ENCODE measurements at places on chromosomes 4 and X.

GRCh38 chr4:168993714-168994510, 16.1 kb downstream of the CBR4 start:
- H3K4me1 ChIP-seq, result no peaks in the 10 kb centered on the region
- DNase-seq, result no peak
- no peak overlapping the region for H3K4me3 ChIP-seq
- no peak overlapping the region for H3K27ac ChIP-seq
- H3K27me3 ChIP-seq, result no peaks in the 10 kb centered on the region

GRCh38 chrX:134685668-134686067, 27.4 kb upstream of the PLAC1 start:
- no peak overlapping the region for H3K27ac ChIP-seq
- DNase-seq, result no peak
- no peak overlapping the region for H3K4me3 ChIP-seq
- peaks cover 2% of the 10 kb centered on the region for H3K27me3 ChIP-seq
- H3K4me1 ChIP-seq, result no peaks in the 10 kb centered on the region

DNA sequence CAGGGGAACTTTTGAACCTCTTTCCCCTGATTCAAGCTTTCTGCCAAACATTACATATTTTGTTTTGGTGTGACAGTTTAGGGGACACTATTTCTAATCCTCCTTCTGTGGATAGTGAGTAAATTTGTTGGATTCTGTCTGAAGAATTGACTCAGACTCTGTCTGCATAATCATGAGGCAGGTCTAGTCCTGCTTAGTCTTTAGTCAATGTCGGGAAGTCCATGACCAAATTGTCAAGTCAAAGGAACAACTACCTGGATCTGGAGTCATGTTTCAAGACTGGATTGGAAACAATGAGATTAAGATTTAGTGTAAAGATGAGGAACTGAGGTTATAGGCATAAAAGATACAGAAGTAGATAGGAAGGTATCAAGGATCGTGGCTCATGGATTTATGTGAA, 100.9 kb downstream of the MAGEB17 start:
- H3K36me3 ChIP-seq, result no peaks in the 10 kb centered on the region
- no peak overlapping the region for H3K4me3 ChIP-seq
- H3K27ac ChIP-seq, result no peak overlapping the region
- DNase-seq, result no peak
- H3K27me3 ChIP-seq, result no peaks in the 10 kb centered on the region

DNA sequence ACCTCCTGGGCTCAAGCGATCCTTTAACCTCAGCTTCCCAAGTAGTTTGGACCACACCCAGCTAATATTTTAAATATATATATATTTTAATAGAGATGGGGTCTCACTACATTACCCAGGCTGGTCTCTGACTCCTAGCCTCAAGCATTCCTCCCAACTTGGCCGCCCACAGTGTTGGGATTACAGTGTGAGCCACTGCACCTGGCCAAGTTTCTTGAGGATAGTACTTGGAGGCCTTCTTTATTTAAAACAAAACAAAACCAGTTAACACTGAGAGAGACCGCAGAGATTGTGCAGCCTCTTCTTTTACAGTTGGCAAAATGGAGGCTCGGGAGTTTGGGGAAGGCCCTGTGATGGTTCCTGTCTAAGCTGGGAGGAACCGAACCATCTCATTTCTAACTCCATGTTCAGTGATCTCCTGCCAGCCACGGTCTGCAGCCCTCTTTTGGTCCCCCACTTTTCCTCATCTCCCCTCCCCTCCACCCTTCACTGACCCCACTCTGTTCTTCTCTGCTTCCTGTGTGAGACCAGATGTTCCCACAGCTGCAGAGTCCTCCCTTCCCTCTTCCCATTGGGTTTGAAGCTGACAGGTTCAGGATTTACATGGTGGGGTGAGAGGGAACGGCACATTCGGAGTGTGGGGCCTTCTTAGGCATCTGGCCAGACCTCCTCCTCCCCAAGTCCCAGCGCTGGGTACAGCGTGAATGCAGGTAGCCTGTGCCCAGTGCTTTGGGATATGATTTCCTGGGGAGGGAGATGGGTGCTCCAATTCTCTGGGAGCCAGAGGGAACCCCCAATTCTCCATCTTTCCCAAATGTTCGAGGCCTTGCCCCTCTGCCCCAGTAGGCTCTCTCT, 1.4 kb upstream of the SORCS2 start:
- no peak overlapping the region for H3K4me3 ChIP-seq
- no peak for DNase-seq
- H3K27ac ChIP-seq, result peak overlapping the region; percentile 13
- H3K4me1 ChIP-seq, result peaks cover 2% of the 10 kb centered on the region

DNA sequence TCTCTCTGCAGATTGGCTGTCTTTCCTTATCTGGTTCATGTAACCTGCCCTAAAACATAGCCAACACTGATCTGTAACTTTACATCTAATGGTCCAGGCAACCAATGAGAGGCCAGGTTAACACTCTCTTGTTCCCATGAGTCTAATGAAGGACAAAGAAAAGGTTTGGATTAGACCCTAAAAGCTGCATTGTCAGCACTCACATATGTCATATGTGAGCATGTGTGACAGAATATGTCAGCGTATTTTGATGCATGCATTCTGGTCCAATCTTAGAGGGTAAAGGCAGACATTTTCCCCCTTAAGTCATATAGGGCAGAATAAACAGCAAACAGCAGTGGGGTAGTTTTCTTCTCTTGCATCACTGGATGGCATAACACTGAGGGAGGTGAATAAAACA, 3.7 kb downstream of the NDST3 start:
- H3K4me3 ChIP-seq, result no peak overlapping the region
- no peak for DNase-seq
- peaks cover 21% of the 10 kb centered on the region for H3K27me3 ChIP-seq
- H3K4me1 ChIP-seq, result peaks cover 4% of the 10 kb centered on the region

- H3K36me3 ChIP-seq, result no peaks in the 10 kb centered on the region
- DNase-seq, result peak; percentile 24
- H3K4me3 ChIP-seq, result peak overlapping the region; percentile 49
- H3K27me3 ChIP-seq, result no peaks in the 10 kb centered on the region
Observed at GRCh38 chrX:152923599-152923998, 25.7 kb downstream of the ZNF185 start.

- H3K4me3 ChIP-seq, result no peak overlapping the region
- H3K4me1 ChIP-seq, result no peaks in the 10 kb centered on the region
- H3K27me3 ChIP-seq, result peaks cover 16% of the 10 kb centered on the region
- H3K36me3 ChIP-seq, result peaks cover 6% of the 10 kb centered on the region
- no peak for DNase-seq
Observed at GRCh38 chr4:141375855-141376254, 155.2 kb downstream of the ZNF330 start.

DNA sequence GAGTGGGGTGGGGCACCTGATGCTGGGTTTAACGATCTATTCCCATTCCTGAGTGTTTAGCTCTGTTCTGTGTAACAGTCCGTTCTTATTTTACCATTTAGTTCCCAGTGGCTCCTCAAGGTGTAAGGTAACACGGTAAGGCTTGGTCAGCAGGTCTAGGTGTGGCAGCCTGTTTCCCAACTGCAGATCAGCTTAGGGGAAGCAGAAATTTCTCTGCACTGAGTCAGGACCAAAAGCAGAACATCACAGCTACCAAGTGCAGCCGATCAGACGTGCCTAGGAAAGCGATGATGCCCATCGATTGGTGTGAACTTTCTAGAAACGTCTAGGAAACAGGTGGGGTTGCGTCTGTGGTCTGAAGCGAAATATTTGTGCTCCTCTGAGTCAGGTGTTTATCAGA, 240.1 kb downstream of the STIM2 start:
- H3K4me1 ChIP-seq, result no peaks in the 10 kb centered on the region
- DNase-seq, result no peak
- H3K36me3 ChIP-seq, result no peaks in the 10 kb centered on the region
- H3K4me3 ChIP-seq, result no peak overlapping the region

- no peaks in the 10 kb centered on the region for H3K27me3 ChIP-seq
- H3K4me1 ChIP-seq, result no peaks in the 10 kb centered on the region
- H3K36me3 ChIP-seq, result no peaks in the 10 kb centered on the region
- no peak overlapping the region for H3K27ac ChIP-seq
Observed at GRCh38 chr4:156764846-156765245, 206.8 kb downstream of the PDGFC start.

DNA sequence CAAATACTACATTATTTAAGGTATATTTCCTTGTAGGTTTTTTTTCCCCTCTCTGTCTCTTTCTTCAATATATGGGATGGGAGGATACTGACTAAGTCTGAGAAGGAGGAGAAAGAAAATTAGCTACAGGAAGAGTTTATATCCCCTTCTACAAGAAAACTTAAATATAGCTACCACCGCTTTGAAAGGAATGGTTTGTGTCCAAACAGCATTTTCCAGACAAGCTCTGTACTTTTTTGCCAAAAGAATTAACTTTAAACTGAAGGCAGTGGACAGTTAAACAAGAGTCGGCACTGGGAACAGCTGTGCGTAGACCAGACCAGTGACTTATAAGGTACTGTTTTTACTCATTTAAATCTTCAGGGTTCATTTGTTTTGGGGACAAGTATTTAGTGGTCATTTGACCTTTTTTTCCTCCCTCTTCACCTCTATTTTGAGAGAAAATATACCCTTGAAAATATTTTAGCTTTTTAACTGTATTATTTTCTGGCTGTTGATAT, 303.7 kb downstream of the ARHGAP24 start:
- H3K4me1 ChIP-seq, result no peaks in the 10 kb centered on the region
- no peak overlapping the region for H3K4me3 ChIP-seq
- H3K27ac ChIP-seq, result no peak overlapping the region
- H3K27me3 ChIP-seq, result no peaks in the 10 kb centered on the region
- no peak for DNase-seq

DNA sequence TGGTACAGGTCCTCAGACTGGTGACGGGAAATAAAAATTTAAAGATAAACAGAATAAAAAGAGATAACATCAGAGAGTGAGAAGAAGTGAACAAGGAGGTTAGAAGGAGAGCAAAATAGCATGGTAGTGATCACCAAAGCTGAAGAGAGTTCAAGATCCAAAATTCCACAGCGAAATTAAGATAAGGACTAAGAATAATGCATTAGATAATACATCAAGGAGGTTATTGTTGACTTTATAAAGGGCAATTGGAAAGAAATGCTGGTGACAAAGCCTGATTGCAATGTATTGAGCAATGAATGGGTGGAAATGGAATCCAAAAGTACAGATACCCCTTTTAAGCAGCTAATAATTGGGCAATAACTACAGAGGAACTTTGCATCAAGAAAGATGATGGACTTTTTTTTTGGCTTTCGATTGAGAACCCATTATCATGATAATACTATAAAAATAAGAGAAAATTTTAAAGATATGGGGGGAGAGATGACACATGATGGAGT, 101.6 kb upstream of the MAP9 start:
- H3K4me3 ChIP-seq, result no peak overlapping the region
- no peak overlapping the region for H3K27ac ChIP-seq

GRCh38 chrX:1584237-1585011, 7.0 kb upstream of the AKAP17A start:
- no peak for DNase-seq
- no peaks in the 10 kb centered on the region for H3K36me3 ChIP-seq
- no peak overlapping the region for H3K4me3 ChIP-seq
- H3K4me1 ChIP-seq, result peaks cover 25% of the 10 kb centered on the region
- H3K27me3 ChIP-seq, result no peaks in the 10 kb centered on the region

- no peak for DNase-seq
- peaks cover 16% of the 10 kb centered on the region for H3K27me3 ChIP-seq
- H3K4me3 ChIP-seq, result no peak overlapping the region
Observed at GRCh38 chr4:46986922-46987638, 6.3 kb downstream of the GABRA4 start.

DNA sequence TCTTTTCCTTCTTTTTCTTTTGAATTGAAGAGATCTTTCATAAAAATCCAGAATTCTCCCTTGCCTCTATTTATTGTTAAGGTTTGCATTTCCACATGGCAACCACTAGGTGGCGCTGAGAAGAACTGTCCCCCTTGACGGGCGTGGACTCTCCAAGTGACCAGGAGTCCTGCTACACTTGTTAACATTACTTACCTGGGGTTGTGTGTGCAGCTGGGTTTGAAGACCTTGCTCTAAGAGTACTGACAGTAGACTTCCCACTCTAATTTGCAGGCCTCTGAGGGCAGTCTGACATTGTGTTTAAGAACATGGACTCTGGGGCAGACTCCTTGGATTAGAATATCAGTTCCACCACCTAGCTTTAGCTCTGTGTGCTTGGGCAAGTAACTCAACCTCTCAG, 52.8 kb downstream of the GPRIN3 start:
- no peak overlapping the region for H3K4me3 ChIP-seq
- H3K27ac ChIP-seq, result peak overlapping the region; percentile 82
- H3K4me1 ChIP-seq, result peaks cover 75% of the 10 kb centered on the region
- peak; percentile 66 for DNase-seq
- no peaks in the 10 kb centered on the region for H3K36me3 ChIP-seq

GRCh38 chrX:153554519-153555167, 37.2 kb downstream of the ATP2B3 start:
- H3K27me3 ChIP-seq, result no peaks in the 10 kb centered on the region
- H3K27ac ChIP-seq, result no peak overlapping the region
- DNase-seq, result peak; percentile 39
- H3K36me3 ChIP-seq, result no peaks in the 10 kb centered on the region
- no peak overlapping the region for H3K4me3 ChIP-seq
- H3K4me1 ChIP-seq, result no peaks in the 10 kb centered on the region

DNA sequence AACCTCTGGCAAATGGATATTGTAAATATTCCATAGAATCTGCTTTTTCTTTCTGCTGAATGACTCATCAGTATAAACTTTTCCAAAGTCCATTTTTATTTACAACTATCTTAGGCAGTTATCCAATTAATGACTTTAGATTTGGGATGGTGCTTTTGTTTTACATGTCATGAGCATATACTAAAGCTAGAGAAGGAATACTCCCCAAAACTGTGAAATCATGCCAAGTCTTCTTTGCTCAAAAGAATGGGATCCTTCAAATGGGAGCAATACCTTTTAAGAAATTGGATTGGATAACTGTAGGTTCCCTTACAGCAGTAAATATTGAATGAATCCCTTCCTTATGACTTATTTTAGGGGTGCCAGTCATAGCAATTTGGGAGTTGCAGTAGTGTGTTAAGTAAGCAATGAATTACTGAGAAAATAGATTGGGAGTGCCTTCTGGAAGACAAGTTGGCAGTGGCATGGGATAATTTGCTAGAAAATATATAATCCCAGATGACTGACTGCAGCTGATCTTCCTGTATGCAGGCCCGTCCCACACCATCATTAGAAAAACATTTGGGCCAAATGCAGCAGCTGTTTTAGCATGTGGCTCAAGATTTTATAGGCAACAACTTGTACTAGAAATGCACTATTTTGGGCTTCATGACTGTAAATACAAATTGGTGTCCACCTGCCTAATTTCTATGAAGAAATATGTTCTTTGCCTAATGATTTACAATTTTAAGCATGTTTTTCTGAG, 2.8 kb downstream of the TMPRSS11D start:
- DNase-seq, result no peak
- H3K27ac ChIP-seq, result no peak overlapping the region
- H3K4me3 ChIP-seq, result no peak overlapping the region
- no peaks in the 10 kb centered on the region for H3K4me1 ChIP-seq
- no peaks in the 10 kb centered on the region for H3K36me3 ChIP-seq
- peaks cover 4% of the 10 kb centered on the region for H3K27me3 ChIP-seq

DNA sequence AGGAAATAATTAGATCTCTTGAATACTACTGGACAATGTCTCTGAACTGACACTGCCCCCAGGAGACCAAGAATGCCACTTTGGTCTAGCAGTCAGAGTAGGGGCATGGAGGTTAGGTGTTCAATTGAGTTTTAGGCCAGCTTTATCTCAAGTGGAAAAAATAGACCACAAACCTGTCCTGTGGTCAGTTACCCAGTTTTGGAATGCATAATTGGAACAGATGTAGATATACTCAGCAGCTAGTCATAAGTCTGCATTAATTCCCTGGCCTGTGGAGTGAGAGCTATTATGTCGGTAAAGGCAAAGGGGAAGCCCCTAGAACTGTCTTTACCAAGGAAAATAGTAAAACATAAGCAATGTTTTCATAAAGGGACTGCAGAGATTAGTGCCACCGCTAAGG, 587.7 kb downstream of the GLUD2 start:
- H3K36me3 ChIP-seq, result no peaks in the 10 kb centered on the region
- H3K4me3 ChIP-seq, result no peak overlapping the region
- DNase-seq, result no peak
- H3K27ac ChIP-seq, result no peak overlapping the region
- no peaks in the 10 kb centered on the region for H3K27me3 ChIP-seq
